ENCODE measurements at places on chromosomes 3 and 15. TPM values are rescaled to one million over a fixed set of nuclear protein-coding genes. Genes with fewer than 3 reads are reported as not detected.

FES gene
- 7.5 TPM for total RNA-seq

HESX1 gene
- not detected for total RNA-seq

RHOV gene
- not detected for total RNA-seq

ACAN gene
- total RNA-seq, result not detected

GOLGA8T gene
- total RNA-seq, result not detected

CACNA2D3 gene
- under 0.01 TPM for total RNA-seq

FMN1 gene
- total RNA-seq, result 2.0 TPM

PARP3 gene
- total RNA-seq, result 118 TPM

BRK1 gene
- total RNA-seq, result 116 TPM

NME9 gene
- not detected for total RNA-seq

P3H2 gene
- 41.5 TPM for total RNA-seq

LRRC34 gene
- 3.4 TPM for total RNA-seq

TM6SF1 gene
- not detected for total RNA-seq

CSTA gene
- total RNA-seq, result 1.8 TPM

TRANK1 gene
- total RNA-seq, result 10.3 TPM

IL5RA gene
- not detected for total RNA-seq

FANCD2OS gene
- total RNA-seq, result not detected

CDC25A gene
- 4.3 TPM for total RNA-seq

DNAJA4 gene
- 2.7 TPM for total RNA-seq

ITIH3 gene
- not detected for total RNA-seq

RBPMS2 gene
- not detected for total RNA-seq

A4GNT gene
- not detected for total RNA-seq

TMC3 gene
- not detected for total RNA-seq

Measured in GM23248 (cell line).